Stimulated activated CD8-positive, alpha-beta memory T cell treated with anti-CD3 and anti-CD28 coated beads, Interleukin-15, amount 100 ng/mL, for 24 hours (primary cell): ENCODE measurements at places on chromosomes 1 and 21.

DNA sequence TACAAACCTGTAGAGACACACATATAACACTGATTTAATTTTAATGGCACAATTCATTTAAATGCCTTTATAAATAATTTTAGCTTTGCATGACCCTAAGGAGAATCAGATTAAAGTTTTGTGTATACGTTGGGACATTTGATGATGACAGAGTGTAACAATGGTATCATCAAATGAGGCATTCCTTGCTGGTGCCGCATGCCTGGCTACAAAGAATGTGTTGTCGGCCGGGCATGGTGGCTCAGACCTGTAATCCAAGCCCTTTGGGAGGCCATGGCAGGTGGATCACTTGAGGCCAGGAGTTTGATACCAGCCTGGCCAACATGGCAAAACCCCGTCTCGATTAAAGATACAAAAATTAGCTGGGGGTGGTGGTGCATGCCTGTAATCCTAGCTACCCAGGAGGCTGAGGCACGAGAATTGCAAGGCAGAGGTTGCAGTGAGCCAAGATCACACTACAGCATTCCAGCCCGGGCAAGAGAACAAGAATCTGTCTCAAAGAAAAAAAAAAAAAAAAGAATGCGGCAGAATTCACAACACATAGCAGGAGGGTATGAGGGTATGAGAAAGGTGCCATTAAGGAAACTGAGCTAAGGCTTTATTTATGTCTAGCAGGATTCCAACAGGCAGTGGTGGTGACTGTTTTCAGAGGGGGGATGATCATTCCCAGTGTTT, 58.9 kb downstream of the PTPN14 start:
- no peak for DNase-seq

- no peak for DNase-seq
Observed at GRCh38 chr1:238223076-238223640, 332.4 kb upstream of the ZP4 start.

- no peak for DNase-seq
Observed at GRCh38 chr1:232951180-232951579, 769 bp downstream of the NTPCR start.

- DNase-seq, result no peak
Observed at GRCh38 chr1:233569636-233570035, 44.3 kb upstream of the KCNK1 start.
